ENCODE measurements at places on chromosomes 11 and 22.

GRCh38 chr11:60703374-60703773 is 4.0 kb downstream of the MS4A8 start:
- no peak for DNase-seq

DNA sequence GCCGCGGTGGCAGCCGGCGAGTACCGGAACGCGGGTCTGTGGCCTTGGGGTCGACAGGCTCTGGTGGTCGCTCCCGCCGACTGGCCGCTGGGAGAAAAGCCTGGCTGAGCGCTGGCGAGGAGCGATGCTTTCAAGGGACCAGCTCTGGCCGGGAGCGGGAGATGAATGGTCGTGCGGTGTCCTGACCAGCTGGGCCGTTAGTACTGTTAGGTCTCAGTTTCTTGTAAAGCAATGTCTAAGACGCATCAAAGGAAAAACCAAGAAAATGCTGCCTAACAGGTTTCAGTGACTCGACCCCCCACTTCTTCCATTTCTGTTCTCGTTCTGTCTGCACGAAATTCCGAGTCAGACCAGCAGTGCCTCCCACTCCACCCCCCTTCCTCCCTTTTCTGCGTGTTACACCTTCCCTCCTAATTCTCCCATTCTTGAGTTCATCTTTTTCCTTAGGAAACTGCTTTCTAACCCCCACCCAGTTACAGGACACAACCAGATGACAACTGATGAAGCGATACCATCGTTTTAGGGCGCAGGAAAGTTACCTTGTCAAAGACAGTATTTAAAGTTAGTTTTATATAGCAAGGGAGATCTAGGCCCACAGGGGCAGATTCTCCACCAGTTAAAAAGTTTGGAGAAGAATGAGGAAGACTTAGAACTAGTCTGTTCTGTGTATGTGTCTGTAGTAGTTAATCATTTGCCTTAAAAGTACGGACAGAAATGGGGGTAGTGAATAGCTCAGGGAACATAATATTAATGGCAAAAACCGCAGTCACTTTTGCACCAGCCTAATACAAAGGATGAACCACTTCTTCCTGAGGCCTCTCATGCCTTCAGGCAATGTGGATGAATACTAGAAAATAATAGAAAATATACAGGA is 1.0 kb downstream of the CUL5 start:
- no peak for DNase-seq

DNA sequence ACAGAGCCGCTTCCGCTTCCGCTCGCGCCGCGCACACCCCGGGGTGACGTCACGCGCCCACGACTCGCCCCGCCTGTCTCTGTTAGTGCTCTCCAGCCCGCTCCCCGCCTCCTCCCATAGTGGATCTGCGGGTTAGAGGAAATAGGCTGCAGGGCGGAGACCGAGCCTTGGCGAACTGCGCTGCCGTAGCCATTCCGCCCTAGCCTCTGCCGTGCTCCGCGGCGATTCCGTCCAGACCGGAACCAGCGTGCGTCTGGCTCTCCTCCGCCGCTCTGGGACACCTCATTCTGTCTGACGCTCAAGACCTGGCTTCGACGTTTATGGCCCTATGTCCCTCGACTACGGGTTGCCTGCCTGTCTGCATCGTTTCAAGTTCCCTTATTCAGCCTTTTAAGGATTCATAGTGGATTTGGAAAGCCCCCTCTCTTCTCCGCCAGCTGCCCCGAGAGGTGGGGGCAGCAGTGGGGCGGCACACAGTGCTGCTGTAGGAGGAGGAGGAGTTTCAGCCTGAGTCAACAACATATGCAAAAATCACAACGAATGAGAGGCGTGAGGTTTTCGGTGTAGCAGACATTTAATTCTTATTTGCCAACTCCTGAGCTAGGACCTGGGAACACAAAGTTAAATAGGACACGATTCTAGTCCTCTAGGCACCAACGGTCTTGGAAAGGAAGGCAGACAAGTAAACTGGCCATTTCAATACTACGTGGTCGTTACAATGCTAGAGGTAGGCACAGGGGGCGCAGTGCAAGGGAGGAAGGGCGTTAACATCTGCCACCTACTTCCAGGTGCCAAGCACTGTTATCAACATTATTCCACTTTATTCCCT is at the start of gene TAF10:
TAF10 (minus strand) TSS at position 4 of the 829 bp plus-strand sequence. CDS start 27 bp downstream, outside the sequence.
- peak; percentile 89 for DNase-seq

- peak; percentile 26 for DNase-seq
Measured at GRCh38 chr11:106379712-106380111, 302.2 kb downstream of the AASDHPPT start.

DNA sequence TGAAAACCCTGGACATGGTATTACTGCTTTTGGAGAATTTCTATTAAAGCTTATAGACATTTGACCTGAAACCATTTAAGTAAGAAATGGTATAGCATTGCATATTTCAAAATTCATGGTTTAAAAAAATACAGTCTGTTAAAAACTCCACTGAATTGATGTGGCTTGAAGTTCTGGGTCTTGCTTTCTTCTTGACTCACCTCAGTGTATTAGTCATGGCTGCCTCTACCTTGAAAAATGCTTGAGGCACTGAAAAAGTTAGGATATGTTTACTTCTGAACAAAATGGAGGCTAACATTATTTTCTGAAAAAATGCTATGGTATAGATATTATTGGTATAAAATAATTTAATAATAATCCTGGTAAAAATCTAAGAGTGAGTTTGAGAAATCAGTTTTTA is 349.2 kb downstream of the AASDHPPT start:
- no peak for DNase-seq

- DNase-seq = no peak
Measured at GRCh38 chr22:46528121-46528610, 9.3 kb downstream of the CELSR1 start.

DNA sequence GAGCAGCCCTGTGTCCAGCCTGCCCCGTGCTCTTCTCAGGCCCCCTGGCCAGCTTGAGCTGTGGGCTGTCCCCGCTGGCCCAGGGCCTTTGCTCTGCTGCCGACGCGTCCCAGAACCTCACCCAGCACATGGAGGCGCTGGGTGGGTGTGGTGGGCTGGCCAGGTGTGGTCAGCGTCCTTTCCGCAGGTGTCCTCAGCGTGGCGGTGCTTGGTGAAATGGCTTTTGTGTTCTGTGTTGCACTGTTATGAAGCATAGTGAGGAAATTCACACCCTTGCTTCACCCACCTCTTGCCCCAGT is 37.4 kb downstream of the GRAMD4 start:
- DNase-seq = no peak

DNA sequence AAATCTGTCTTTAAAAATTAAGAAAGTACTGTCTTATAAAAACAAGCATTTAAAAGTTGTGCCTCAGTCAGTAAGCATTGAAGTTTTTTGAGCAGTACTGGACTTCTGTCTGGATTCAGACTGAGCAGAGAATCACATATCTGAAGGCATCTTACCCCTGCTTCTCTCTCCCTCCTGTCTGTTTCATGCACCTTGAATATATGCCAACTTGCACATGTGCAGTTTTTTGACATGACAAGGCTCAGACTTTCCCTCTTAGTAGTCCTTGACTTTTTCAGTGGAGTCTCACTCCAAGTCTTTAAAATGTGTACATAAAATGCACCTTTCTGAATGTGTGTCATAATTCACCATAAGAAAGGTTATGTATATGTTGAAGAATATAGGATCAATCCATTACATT is 19.8 kb downstream of the SPECC1L start:
- DNase-seq = no peak

- DNase-seq = peak; percentile 36
Measured at GRCh38 chr22:24937114-24937513, 9.4 kb downstream of the LHFPL7 start.

GRCh38 chr22:49351761-49352227 is 475.9 kb downstream of the BRD1 start:
- no peak for DNase-seq

GRCh38 chr11:19420868-19421533 is 180.3 kb upstream of the E2F8 start:
- no peak for DNase-seq

DNA sequence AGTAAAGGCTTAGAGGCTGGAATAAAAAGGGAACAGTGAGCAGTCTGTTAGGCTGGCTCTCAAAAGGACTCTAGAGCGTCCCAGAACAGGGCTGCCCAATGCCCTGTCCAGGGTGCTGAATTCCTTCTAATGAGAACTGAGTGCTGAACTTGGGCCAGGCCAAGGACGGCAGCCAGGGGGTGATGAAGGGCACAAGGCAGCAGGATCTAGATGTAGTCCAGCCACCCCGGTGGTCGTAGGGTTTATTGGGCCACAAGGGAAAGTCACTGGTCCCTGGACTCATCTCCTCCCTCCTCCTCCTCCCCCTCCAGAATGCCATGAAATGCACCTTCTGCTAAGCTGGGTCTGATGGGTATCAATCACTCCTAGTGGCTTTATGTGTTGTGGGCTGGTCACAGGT is 19.2 kb downstream of the NPTXR start:
- DNase-seq = peak; percentile 61

DNA sequence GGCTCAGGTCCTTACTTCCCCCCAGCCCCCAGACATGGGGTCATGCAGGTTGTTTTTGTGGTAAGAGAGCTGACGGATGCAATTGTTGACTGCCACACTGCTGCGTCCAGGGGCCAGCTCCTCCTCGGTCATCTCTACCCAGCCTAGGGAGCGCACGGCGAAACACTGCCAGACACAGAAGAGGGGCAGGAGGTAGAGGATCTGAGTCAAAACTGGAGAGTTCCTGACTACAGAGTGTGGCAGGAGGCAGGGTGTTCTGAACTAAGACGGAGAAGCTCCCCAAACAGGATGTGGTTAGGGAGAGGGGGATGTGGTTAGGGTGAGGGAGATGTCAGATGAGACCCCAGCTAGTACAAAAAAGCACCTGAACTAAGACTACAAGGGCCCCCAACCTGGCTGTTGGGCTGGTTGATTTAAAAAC is 12.3 kb downstream of the SMPD1 start:
- DNase-seq = peak; percentile 100

DNA sequence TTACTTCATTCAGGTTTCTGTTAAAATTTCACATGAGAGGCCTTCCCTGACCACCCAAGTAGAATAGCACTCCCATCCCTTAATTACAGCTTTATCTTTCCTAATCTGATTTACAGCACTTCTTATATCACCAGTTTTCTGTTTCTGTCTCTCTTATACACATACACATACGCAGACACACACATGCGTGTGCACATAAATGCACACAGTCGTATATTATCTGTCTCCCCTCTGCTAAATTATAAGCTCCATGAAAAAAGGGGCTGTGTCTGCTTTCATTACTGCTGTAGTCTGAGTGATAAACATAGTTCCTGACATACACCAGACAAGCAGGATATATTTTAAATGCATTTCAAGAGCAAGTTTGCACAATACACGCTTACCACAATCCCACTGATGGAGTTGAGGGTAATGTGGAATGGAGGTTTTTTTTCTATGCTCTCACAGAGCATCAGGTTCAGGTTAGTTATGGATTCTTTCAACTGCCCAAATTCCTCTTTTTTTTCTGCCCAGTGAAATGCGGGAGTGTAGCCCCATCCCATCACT is 13.7 kb upstream of the TOP3B start:
- no peak for DNase-seq

DNA sequence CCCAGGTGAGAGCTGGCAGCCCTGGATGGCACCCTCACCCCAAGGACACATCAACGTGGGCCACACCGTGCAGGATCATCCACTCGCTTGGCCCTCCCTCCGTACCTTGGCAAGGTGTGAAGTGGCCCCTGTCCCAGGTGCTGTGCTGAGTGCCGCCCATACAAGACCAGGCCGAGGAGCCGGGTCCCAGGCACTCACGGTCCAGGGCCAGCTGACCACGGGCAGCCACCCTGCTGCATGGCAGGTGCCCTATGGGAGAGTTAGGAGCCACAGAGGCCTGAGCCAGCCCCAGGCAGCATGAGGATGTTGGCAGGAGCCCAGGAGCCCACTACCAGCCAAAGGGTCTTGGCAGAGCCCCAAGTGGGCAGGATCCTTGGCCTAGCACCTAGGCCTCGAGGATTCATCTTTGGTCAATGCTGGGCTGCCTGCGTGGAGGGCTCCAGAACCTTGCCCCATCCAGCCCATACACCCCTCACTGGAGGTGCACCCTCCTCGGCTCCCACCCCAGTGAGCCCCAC is 19.6 kb downstream of the RTN4R start:
- DNase-seq = no peak

DNA sequence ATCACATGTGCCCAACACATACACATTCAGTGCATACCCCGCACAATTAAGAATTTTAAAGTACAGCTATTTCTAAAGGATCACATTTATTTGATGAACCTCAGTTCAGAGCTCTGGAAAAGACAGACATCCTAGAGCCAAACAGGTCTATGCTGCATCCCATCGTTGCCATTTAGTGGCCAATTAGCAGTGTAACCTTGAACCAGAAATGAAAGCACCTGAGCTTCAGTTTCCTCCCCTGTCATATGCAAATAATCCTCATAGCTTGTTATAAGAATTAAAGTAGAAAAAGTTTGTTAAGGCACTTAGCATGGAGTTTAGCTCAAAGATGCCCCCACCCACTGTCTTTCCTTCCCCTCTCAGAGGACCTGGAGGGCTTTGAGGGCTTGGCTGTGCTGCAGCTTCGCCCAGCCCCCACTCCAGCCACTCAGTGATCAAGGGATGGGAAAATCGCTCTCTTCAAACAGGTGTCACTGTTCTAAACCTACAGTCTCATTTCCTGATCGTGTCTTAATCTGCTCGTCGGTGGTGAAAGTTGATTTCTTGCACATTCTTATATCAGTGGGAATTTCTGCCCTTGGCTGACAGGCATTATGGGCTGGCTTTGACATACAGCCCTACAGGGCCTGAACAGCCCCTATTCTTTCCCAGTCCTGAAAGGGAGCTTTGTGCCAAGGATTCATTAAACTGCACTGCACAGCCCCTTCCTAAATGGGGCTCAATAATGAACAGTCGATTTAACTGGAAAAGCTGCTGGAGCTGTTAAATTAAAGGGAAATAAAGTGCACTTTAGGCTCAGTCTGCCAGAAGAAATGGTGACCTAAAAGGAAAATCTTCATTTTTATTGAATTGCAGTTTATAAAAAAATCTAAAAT is 23.3 kb upstream of the FAM181B start:
- no peak for DNase-seq

DNA sequence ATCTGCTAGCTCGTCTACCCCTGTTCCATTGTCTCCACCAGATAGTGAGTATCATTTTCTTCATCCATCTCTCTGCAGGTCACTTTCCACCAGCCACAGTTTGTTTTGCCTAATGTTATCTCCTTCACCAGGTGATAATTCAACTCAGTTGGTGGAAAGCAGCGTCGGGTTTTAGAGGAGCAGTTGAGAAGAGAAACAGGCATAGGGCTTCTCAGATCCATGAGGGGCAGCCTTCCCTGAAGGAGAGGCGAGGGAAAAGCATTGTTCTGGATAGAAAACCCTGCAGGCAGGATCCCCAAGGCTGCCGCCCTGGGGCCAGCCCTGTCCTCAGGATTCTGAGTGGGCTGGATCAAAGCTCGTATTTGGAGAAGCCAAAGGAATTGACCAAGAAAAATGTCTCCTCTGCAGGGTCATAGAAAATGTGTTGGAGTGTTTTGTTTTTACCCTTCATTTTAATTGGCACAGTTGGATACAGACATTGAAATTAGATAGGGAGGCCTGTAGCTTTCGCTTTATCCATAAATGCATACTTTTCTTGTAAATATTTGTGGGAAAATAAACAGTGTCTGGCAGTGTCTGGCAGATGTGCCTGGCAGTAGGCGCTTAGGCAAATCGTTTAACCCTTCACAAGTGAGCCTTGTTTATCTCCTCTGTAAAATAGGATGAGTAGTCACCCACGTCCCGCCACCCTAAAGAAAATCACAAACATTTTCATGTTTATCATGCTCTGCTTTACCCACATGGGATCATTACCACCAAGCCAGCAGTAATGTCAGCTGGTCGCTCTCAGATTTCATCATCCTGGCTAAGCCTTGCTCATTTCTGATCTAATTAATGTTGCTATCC is 73.4 kb upstream of the TTC12 start:
- DNase-seq = no peak

- no peak for DNase-seq
Measured at GRCh38 chr11:11057472-11057854, 199.6 kb upstream of the ZBED5 start.

Data from Jurkat, Clone E6-1 (cell line).